Astrocyte (in vitro differentiated cells and primary cell): ENCODE measurements at places on chromosomes 5 and 9. TPM values are rescaled to one million over a fixed set of nuclear protein-coding genes. Genes with fewer than 3 reads are reported as not detected.
A peak's percentile ranks its signal among the peaks of the same experiment; 100 is the strongest.

- H3K27me3 ChIP-seq: no peaks in the 10 kb centered on the region
- no peaks in the 10 kb centered on the region for H3K4me1 ChIP-seq
- no peak overlapping the region for H3K4me3 ChIP-seq
- DNase-seq: no peak
Observed at GRCh38 chr9:132698989-132699388, 28.7 kb downstream of the GTF3C4 start.

GRCh38 chr9:135978642-135979546 lies 17.7 kb upstream of the UBAC1 start:
- H3K27ac ChIP-seq: no peak overlapping the region
- H3K27me3 ChIP-seq: peaks cover 5% of the 10 kb centered on the region
- H3K4me1 ChIP-seq: no peaks in the 10 kb centered on the region
- DNase-seq: no peak
- H3K36me3 ChIP-seq: no peaks in the 10 kb centered on the region

DNA sequence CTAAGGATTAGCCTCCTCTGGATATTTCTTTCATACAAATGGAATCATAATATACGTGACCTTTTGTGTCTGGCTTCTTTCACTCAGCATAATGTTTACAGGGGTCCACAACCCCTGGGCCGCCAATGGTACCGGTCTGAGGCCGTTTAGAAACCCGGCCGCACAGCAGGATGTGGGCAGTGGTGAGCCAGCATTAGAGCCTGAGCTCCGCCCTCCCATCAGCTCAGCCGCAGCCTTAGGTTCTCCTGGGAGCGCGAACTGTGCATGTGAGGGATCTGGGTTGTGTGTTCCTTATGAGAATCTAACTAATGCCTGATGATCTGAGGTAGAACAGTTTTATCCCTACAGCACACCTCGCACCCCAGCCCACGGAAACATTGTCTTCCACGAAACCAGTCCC lies 229.7 kb downstream of the ICE1 start:
- H3K4me1 ChIP-seq: no peaks in the 10 kb centered on the region
- H3K4me3 ChIP-seq: no peak overlapping the region
- no peak overlapping the region for H3K27ac ChIP-seq
- no peaks in the 10 kb centered on the region for H3K36me3 ChIP-seq

GRCh38 chr9:122389799-122390481 lies 19.1 kb downstream of the PTGS1 start:
- no peaks in the 10 kb centered on the region for H3K36me3 ChIP-seq
- H3K27me3 ChIP-seq: no peaks in the 10 kb centered on the region
- no peaks in the 10 kb centered on the region for H3K4me1 ChIP-seq
- H3K4me3 ChIP-seq: no peak overlapping the region

- no peaks in the 10 kb centered on the region for H3K27me3 ChIP-seq
- no peaks in the 10 kb centered on the region for H3K36me3 ChIP-seq
- H3K4me1 ChIP-seq: peaks cover 34% of the 10 kb centered on the region
- no peak overlapping the region for H3K4me3 ChIP-seq
- H3K27ac ChIP-seq: no peak overlapping the region
Observed at GRCh38 chr5:113269023-113269997, 165.5 kb downstream of the TSSK1B start.

- no peak overlapping the region for H3K27ac ChIP-seq
- H3K36me3 ChIP-seq: no peaks in the 10 kb centered on the region
- H3K4me1 ChIP-seq: peaks cover 18% of the 10 kb centered on the region
- H3K27me3 ChIP-seq: peaks cover 10% of the 10 kb centered on the region
Observed at GRCh38 chr5:149261246-149261645, 10.4 kb upstream of the AFAP1L1 start.

DNA sequence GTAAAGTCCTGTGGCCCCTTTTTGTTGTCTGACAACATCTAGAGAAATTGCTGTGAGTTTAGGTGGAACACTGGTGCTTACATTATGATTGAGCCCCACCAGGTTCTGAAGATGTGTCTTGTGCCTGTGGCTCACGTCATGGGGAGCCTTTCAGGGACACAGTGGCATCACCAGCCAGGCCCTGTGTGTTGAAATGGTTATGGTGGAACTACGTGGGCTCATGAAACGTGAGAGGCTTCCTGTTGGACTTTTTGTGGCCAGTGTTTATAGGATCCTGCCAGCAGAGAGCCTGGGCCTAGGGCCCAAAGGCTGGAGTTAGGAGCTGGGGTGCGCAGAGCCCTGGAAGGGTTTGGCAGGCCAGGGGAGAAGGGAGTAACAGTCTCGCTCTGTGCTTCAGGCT lies 46.8 kb downstream of the TENT4A start:
- H3K27ac ChIP-seq: no peak overlapping the region
- no peak for DNase-seq
- H3K27me3 ChIP-seq: no peaks in the 10 kb centered on the region
- H3K4me1 ChIP-seq: no peaks in the 10 kb centered on the region

GRCh38 chr5:168608386-168608785 lies 29.2 kb upstream of the PANK3 start:
- H3K4me1 ChIP-seq: peaks cover 3% of the 10 kb centered on the region
- no peak overlapping the region for H3K27ac ChIP-seq
- no peaks in the 10 kb centered on the region for H3K36me3 ChIP-seq
- no peak for DNase-seq

DNA sequence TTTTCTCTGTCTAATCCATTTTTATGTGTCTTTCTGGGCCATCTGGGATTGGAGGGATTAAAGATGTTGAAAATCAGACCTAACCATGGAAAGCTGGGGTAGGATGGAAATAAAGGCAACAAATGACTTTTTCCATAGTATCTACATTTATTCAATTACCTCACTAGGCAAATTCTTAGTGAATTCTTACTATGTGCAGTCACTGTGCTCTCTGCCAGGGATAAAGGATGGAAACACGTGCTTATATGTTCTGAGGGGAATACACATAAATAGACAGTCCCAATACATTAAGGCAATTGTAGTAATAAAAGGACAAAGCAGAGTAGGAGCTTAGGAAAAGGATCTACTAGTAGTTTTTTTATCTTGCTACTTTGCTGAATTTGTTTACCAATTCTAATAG lies 214.2 kb downstream of the PRR16 start:
- H3K27ac ChIP-seq: peak overlapping the region; percentile 57
- no peak overlapping the region for H3K4me3 ChIP-seq
- peak; percentile 61 for DNase-seq
- H3K36me3 ChIP-seq: no peaks in the 10 kb centered on the region
- no peaks in the 10 kb centered on the region for H3K27me3 ChIP-seq
- H3K4me1 ChIP-seq: peaks cover 17% of the 10 kb centered on the region

DNA sequence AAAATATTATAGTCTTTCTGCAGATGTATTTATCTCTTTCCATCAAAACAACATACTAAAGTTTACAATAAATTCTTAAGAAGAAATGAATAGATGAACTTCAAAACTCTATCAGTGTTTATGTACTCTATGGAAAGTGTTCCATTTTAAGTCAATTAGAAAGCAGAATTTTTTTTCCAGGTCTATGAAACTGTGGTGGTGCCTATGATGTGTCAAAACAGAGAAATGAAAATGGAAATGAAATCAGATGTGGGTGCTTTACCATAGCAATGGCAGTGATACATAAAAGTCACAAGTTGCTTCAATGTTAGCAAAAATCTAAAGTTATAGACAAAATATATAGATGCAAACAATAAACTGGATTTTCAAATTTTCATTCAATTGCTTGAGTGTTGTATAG lies 97.3 kb downstream of the PTCH1 start:
- H3K27ac ChIP-seq: no peak overlapping the region
- H3K27me3 ChIP-seq: no peaks in the 10 kb centered on the region
- no peaks in the 10 kb centered on the region for H3K36me3 ChIP-seq
- no peaks in the 10 kb centered on the region for H3K4me1 ChIP-seq
- no peak for DNase-seq
- H3K4me3 ChIP-seq: no peak overlapping the region

Gene LCP2
- 0.09 TPM in 1 of 2 replicates, not detected in the other for total RNA-seq

Gene ABLIM3
- 3.9 and 6.4 TPM in 2 replicates for total RNA-seq
